Daoy (cell line): ENCODE measurements at places on chromosomes 4 and X. TPM values are rescaled to one million over a fixed set of nuclear protein-coding genes. Genes with fewer than 3 reads are reported as not detected.

Gene DCLK2
- total RNA-seq = 9.7 and 13.5 TPM in 2 replicates

Gene CT45A10
- total RNA-seq = 0.51 and 1.8 TPM in 2 replicates

Gene PDGFC
- total RNA-seq = 34.0 and 53.0 TPM in 2 replicates

Gene ADRA2C
- 0.45 and 1.1 TPM in 2 replicates for total RNA-seq

DNA sequence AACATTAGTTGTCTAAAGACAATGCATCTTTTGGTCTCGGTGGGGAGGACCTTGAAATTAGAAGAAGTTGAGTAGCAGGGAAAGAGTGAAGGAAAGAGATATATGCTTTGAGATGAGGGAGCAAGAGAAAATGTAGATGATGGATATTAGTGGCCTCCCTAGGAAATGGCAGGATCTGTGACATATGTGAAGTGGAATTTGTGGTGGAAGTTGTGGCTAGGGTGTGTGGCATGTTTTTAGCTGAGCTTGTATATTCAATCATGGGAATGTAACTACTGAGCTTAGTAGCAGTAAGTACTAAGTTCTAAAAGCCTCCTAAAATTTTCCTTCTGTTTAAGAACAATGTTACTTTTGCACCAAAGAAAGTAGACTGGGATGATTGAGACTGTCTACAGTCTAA, 382.8 kb upstream of the CTSO start:
- peak; percentile 16 for DNase-seq

DNA sequence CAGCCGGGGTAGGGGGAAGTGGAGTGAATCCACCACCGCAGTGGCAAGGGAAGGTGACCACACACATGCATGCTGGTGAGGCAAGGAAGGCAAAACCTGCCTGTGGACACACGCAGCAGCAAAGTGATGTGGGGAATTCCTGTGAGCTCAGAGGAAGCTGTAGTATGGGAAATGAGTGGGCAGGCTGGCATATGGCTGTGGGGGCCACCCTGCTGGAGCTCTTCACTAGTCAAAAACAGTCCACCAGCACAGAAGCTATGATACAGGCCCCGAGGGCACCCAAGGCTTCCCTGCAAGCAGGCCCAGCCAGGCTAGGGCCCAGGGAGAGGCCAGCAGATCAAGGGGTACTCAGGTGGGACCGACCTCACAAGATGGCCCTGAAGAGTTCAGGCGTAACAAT, 239.1 kb downstream of the CHM start:
- no peak for DNase-seq
